ENCODE measurements at places on chromosomes 12 and 14.

- DNase-seq: no peak
Measured at GRCh38 chr12:102067574-102068258, 5.9 kb upstream of the WASHC3 start.

GRCh38 chr12:112175361-112176155, 50.2 kb downstream of the TRAFD1 start:
- DNase-seq: no peak

DNA sequence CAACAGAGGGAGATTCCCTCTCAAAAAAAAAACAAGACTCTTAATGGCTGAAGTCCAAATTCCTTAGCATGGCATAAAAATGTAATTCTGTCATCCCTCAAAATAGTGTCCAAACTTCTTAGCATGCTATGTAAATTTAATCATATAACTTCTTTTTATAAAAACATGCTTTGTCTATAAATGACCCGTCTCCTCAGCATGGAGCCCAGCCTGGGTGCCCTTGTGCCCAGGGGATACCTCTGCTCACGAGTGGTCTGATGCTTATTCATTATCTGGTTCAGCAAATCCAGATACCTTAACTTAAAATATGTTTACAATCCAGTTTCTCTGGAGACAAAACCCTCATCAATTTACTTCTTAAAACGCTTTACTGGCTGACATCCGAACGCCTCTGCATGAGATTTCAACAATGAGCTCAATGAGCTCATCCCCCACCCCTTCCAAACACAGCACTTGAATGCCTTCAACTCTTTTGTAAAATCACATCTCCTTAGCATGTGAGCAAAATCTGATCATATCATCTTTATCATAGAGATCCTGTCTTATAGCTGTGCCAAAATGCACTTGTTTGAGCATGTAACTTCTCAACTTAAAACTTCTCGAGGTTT, 15.7 kb downstream of the RTL1 start:
- DNase-seq: no peak

DNA sequence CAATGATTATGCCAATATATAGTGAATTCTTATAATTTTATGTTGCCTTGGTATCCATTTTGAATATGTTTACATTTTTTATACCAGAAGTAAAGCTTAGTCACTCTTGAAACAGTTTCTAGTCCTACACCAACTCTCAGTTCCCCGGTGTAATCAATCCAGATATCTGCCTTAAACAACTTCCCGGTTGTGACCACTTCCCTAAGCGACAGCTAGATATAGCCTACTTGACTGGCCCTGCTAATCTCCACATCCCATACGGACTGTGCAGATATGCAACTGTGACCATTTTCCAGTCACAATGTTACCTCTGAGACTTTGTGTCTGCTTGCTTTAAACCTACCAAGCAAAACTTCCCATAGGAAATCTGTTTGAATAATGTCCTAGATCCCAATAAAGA, 1551.5 kb upstream of the SEL1L start:
- DNase-seq: no peak

DNA sequence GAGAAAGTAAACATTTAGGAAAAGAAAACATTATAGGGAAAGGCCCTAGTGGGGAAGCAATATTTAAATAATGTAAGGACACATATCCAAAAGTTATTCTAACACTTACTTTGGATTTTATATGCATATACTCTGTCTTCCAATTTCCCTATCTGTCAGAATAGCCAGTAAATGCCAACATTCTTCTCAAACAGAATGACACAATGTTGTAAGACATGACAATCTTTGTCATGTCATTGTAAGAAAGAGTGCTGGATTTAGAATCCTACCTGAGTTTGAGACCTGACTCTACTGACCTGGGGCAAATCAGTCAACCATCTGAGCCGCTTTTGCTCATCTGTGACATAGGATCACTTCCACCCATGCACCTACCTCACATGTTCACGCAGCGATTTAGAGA, 198.3 kb downstream of the PHLDA1 start:
- no peak for DNase-seq

GRCh38 chr12:43208627-43209026, 343.4 kb downstream of the ADAMTS20 start:
- DNase-seq: no peak

DNA sequence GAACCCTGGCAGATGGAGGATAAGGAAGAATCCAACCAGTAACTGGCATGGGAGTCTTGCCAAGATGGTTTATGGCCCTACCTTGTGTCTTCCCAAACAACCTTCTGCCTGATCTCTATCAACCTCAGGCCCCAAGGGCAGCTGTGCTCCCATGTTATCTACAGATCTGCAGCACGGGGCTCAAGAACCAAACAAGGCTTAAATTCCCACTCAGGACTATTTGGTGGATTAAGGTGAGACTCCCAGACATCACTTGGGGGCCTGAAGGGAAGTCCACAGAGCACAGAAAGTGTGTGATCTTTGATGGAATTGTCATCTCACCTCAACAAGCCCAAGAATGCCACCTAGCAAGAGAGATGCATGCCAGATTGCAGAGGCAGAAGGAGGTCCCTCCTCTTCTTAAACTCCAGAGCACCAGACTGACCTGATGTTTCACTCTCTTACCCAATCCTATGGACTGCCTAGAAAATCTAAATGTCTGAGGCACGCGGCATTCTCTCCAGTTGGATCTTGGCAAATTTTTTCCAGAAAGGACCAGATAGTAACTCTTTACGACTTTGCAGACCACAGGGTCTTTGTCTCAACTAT, 759.5 kb upstream of the TBX3 start:
- DNase-seq: no peak

GRCh38 chr14:74018174-74018585, 908 bp downstream of the ENTPD5 start:
- peak; percentile 30 for DNase-seq

GRCh38 chr14:48452437-48452995, 777.1 kb upstream of the MDGA2 start:
- DNase-seq: no peak

- no peak for DNase-seq
Measured at GRCh38 chr14:102212845-102213244, 73.1 kb downstream of the WDR20 start.

GRCh38 chr14:55190906-55191202, 531 bp downstream of the DLGAP5 start:
- DNase-seq: no peak

DNA sequence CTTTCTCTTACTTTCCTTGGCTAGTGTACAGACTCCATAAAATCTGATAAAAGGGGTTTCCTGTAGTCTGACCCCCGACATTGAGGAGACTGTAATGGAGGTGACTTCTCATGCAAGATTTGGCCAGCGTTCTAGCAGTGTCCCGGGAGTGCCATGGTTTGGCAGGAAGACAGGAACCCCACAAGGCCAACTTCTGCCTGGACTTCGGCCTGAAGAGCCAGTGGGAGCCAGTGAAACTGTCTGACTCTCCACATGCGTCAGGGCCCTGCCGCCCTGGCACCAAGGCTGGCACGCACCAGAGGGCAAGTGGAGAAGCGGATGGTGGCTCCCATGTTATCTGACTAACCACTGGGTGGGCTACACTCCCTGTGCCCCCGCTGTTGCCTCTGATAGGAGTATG, 70.5 kb downstream of the TMEM260 start:
- no peak for DNase-seq

Data from CD4-positive, alpha-beta T cell treated with Interleukin-17A for 1 hour (primary cell).